NCI-H1092 (cell line): ENCODE measurements at places on chromosomes 4 and X.

- DNase-seq = no peak
Measured at GRCh38 chrX:13695601-13696115, 6.7 kb downstream of the RAB9A start.

GRCh38 chr4:78902298-78902697, 36.9 kb downstream of the PAQR3 start:
- no peak for DNase-seq

DNA sequence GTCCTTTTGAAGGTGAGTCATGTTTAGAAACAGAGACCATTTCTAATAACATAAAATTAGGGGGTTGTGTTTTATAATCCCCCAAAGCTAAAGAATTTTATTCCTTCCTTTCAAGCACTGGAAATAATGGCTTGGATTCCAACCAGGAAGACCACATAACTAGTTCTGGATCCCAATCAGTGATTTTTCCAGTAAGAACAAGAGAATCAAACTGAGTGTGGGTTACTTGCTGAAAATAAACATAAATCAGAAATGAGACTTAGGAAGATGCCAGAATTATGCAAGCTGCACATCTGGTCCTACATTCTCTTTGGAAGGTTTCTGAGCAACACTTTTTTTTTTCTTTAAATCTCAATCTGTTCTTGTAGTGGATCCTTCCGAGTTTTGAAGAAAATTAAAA, 76.3 kb downstream of the SOWAHB start:
- no peak for DNase-seq

GRCh38 chr4:814312-814850, 11.5 kb downstream of the CPLX1 start:
- DNase-seq = no peak
